ENCODE measurements at places on chromosomes 11 and 22.

DNA sequence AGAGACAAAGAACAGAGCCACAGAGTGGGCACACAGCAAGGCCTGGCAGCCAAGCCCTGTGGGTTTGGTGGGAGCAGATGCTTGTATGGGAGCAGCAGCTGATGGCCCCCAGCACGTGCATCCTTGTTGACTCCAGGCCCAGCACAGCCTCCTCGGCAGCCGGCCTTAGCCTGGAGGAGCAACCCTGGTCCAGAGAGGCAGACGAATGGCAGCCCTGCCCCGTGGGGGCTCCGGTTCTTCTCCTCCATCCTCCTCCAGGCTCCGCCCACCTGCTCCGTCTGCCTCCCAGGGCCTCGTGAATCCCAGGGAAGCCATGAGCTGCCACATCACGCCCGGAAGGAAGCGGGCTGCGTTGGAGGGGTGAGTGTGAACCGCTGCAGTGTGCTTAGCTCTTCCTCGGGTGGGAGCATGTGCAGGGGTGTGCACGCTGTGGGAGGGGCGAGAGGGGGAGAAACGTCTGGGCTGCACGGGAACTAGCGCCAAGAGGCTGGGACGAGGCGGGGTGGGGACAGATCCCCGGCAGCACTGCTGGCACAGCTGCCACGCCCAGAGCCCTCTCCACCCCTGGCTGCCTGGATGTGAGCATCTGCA lies 36.3 kb upstream of the JAM3 start:
- DNase-seq: peak; percentile 77

DNA sequence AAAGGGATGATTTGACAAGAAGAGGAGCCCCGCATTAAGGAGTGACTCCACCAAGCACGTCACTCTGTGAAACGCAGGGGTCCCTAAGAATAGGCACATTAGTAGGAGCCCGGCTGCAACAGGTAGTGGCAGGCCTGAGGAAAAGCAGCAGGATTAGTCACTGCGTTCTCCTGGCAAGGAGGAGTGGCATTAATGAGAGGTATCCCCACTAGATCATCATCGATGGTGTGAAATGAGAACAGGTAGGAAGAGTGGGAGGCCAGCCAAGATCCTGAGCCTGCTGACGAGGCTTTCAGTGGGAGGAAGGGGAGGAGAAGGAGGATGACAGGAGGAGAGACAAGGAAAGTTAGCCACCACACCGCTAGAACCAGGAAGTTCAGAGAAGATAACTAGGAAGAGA lies 38.6 kb downstream of the NRXN2 start:
- DNase-seq: no peak

DNA sequence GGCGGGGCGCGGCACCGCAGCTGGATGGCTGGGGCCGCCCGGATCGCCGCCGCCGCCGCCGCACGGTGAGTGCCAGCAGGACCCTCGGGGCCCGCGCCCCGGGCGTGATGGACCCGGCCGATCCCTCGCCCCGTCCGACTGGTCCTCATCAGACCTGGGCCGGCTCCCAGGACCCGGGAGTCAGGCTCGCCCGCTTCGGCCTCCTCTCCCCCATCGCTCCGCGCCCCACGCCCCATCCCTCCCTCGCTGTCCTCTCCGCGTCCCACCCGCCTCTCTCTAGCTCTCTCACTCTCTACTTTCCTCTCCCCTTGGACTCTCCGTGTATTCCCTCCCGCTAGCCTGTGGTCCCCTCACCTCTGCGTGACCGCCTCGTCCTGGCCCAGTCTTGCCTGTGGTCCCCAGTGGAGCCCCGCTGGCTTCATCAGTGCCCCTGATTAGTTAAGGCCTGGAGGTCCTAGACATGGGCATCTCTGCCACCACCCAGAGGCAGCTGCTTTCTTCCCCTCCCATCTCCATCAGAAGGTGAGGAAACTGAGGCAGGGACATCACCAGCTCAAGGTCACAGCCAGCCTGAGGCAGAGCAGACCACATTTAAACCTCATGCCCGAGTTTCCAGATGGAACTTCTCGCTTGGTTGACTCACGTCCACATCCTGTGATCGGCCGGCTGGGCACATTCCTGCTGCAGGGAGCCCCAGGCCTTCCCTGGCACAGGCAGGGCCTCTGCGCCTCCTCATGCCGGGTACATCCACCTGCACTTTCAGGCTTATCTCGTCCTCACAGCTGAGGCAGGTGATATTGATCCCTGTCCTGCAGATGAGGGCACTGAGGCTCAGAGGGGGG lies 429 bp downstream of the SLC39A13 start:
- no peak for DNase-seq

DNA sequence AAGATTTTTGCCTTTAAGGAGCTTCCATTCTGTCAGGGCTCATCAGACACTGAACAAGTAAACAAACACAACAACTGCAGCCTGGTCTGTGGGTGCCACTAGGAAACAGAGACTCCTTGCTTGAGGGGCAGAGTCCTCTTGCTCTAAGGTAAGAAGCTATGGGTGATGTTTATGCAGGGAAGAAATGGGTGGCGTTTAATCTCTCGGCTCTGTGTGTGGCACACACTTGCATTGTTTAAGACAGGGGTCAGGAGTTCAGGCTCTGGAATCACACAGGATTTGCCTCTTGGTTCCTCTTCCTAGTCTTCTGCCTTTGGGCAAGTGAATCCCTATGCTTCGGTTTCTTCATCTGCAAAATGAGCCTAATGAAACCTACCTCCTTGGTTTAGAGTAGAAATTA lies 90.3 kb downstream of the PRR5L start:
- no peak for DNase-seq

DNA sequence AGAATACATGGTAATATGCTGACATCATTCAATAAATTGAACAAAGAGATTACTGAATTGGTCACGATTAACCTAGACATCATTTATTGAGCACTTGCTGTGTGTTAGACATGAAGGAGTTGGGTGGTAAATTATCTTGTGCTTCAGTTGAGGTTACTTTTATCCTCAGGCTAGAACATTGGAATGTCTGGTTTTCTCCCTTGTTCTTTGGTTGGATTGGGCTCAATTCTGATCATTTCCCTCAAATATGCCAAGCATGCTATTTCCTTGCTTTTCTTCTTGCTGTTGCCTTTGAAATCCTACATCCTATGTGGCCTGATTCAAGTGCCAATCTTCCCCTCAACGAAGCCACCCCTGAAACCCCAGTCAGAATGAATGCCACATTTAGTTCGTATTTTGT lies 65.8 kb downstream of the DEUP1 start:
- DNase-seq: no peak

- DNase-seq: no peak
Measured at GRCh38 chr22:49608660-49609059, 219.0 kb downstream of the BRD1 start.

GRCh38 chr11:72683782-72684200 lies 9.6 kb upstream of the PDE2A start:
- peak; percentile 53 for DNase-seq

DNA sequence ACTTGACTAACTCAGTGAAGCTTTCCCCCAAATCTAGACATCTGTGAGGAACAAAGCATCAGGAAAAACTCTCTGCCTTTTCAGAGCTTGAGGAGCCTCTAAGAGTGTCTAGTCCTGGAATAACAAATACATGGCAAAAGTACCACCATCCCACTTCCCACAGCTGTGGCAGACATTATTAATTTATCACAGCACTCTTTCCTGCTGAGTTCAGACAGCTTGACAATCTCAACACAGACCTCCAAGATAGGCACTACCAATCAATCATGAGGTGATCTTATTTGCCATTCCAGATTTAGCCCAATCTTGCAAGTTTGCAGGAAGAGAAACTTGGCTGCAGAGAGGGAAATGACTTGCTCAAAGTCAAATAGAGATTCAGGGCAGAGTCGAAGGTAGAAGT lies 202.8 kb downstream of the MN1 start:
- DNase-seq: no peak

GRCh38 chr11:112826026-112826425 lies 135.2 kb upstream of the NCAM1 start:
- DNase-seq: no peak

DNA sequence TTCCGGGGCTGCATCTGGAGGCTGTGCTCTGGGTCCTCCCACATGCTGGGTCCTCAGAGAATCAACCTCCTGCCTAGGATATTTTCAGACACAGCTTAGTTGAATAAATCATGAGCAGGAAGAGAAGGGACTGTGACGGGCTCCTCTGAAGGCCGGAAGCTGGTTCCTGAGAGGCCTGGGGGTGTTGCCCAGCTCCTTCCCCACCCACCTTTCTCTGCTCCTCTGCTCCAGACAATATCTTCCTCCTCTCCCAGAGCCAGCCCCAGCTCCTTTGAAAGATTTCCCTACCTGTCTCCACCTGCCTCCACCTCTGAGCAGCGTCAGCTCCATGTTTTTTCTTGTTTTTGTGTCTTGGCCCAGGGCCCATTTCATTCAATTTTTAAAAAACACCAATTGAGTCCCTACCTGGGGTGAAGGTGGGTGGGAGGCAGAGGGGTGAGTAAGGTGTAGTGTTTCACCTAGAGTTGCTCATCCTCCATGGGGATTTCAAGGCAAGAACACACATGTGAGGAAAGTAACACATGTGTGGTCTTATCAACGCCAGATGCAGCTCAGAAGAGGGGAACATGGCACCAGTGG lies 24.8 kb upstream of the THY1 start:
- DNase-seq: no peak

- DNase-seq: no peak
Measured at GRCh38 chr11:117231842-117232091, at the start of gene PCSK7. TSS of gene PCSK7 (minus strand) at chr11:117232073. CDS start at chr11:117229844, 2,229 bp downstream.

- DNase-seq: peak; percentile 28
Measured at GRCh38 chr11:57480409-57481137, 20.2 kb downstream of the RTN4RL2 start.

DNA sequence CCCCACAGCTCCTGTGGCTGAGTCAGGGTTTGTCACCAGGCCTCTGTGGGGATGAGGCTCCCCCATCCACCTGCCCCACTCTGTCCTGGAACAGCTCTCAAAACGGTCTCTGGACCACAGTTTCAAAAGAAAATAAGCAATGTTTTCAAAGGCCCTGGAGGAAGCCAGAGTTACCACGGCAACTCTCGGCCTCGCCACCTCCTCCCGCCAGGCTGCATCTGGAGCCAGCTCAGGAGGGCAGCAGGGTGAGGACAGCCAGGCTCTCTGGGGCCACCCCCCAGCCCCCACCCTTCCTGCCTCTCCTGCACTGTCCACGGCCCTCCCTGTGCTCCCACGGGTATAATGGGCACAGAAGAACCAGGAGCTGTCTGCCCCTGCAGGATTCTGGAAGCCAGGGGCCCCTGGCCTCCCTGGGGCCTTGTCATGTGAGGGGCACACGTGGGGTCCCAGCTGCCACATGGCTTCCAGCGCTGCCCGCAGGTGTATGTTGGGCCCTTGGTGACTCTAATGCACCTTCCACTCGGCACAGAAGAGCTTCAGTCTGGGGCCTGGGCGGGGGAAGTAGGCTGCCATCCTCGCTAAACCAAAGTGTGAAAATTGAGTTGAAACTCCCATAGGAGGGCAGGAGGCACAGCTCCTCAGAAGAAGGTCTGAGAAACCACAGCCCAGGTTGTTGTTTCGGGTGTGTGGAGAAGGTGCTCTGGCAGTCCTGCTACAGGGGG lies 10.3 kb downstream of the CD81 start:
- DNase-seq: no peak

DNA sequence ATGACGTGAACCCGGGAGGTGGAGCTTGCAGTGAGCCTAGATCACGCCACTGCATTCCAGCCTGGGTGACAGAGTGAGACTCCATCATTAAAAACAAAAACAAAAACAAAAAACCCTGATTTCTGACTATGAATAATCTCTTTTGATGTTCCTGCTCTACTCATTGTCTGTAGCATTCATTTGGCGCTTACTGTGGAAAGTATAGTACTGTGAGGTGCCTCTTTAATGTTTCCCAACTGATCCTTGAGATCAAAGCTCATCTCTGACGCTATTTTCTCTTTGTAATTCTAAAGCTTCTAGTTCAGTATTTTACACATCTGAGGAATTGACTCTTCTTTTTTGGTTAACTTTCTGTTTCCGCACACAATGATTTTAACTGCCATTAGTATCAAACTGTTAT lies 60.0 kb downstream of the GRK3 start:
- no peak for DNase-seq

DNA sequence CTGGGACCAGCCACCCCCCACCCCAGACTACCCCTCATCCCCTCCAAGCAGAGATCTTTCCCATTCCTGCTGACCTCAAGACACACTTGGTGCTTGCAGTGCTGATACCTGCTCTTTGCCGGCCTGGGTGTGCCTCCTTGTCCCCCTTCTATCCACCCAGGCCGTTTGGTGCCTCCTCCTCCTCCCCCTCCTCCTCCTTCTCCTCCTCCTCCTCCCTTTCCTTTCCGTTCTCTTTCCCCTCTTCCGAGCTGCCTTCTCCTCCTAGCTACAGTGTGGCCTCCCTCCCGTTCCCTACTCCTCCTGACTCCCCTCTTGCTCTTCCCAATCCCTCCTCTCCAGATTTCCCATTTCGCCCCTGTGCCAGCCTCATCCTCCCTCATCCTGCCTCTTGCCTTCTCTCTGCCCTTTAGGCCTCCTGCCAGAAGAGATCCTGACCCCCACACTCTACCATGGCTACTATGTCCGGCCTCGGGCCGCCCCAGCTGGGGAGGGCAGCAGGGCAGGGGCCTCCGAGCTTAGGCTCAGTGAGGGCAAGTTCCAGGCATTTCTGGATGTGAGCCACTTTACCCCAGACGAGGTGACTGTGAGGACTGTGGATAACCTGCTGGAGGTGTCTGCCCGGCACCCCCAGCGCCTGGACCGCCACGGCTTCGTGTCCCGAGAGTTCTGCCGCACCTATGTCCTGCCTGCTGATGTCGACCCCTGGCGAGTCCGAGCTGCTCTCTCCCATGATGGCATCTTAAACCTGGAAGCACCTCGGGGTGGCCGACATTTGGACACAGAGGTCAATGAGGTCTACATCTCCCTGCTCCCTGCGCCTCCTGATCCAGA lies 712 bp downstream of the HSPB2 start:
- DNase-seq: no peak

- DNase-seq: no peak
Measured at GRCh38 chr22:20062766-20063083, 17.3 kb upstream of the DGCR8 start.

GRCh38 chr22:29310065-29310862 lies 3.8 kb downstream of the GAS2L1 start:
- no peak for DNase-seq

DNA sequence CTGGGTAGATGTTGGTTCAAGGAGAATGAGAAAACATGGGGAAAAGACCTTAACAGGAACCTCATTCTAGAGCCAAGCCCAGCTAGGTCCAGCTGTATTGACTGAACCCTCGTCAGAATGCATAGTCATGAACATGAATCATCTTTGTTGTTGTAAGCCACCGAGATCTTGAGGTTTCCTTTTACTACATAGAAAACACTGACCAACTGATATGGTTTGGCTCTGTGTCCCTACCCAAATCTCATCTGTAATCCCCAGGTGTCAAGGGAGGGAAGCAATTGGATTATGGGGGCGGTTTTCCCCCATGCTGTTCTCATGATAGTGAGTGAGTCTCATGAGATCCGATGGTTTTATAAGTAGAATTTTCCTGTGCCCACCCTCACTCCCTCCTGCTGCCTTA lies 19.4 kb upstream of the PHOX2A start:
- no peak for DNase-seq

Data from nucleus accumbens (tissue), 56 donors.